ENCODE measurements at places on chromosomes 4 and X.

GRCh38 chr4:24559032-24559821, 25.1 kb downstream of the DHX15 start:
- no peak for DNase-seq

- DNase-seq, result no peak
Measured at GRCh38 chr4:55896622-55897021, 43.2 kb downstream of the EXOC1 start.

DNA sequence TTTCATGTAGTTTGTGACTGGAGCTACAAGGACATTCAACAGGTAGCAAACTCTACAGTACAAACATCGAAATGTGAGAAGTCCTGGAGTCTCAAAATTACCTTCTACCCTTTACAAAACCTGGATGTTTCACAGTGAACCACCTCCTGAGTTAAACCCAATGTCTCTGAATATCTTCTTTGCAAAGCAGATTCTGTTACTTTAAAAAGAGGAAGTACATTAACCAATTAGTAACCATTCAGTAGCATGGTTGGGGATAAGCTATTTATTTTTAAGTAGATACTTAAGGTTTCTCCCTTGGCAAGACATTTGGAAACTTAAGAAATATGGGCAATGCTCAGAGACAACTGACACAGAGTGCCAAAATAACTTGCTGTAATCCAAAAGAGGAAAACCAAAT, 371.9 kb upstream of the NWD2 start:
- DNase-seq, result no peak

DNA sequence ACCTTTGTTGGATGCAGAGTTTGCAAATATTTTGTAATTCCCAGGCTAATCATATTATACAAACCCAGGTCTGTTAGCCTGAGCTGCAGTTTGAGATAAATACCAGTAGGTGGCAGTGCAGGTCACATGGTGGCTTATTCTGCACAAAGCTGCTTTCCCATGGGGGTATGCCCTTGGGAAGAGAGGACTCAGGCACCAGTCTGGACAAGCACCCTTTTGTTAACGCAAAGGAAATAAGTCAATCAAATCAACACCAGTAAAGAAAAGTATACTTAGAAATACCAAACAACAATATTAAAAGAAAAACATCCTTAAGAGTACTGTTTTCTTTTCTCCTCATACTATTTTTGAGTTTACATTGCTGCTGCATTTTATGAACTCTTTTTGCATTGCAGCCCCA, 389.0 kb upstream of the ZFP42 start:
- no peak for DNase-seq

GRCh38 chrX:66633541-66633940, 5.3 kb downstream of the EDA2R start:
- no peak for DNase-seq

- peak; percentile 63 for DNase-seq
Measured at GRCh38 chr4:118888666-118889311, at the start of gene SYNPO2. SYNPO2 (plus strand) TSS chr4:118888854; CDS start chr4:118889037, 183 bp downstream.

All from non-pigmented ciliary epithelial cell (primary cell).